ENCODE measurements at places on chromosomes 12 and 14. TPM values are rescaled to one million over a fixed set of nuclear protein-coding genes. Genes with fewer than 3 reads are reported as not detected.
A peak's percentile ranks its signal among the peaks of the same experiment; 100 is the strongest.

Gene AICDA
- 0.17 TPM for polyA plus RNA-seq

Gene KRT83
- not detected for polyA plus RNA-seq

Gene MIP
- 0.19 TPM for polyA plus RNA-seq

DNA sequence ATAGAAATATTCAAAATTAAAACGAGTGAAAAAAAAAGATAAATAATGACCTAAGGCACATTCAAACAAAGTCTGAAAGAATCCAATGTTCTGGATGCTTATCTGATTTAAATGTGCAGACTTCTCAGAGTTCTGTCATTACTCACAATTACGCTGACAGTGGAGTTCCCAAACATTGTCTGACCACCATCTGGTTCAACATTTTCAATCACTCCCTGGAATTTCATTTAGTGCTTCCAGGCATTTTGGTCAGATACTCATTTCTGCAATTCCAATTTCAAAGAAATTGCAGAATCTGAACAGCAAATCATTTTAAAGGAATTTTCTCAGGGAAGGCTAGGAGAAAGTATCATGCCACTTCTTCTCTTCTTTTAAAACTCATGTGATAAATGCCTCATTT is 398.2 kb upstream of the PDE3A start:
- DNase-seq = peak; percentile 60

GRCh38 chr14:32710231-32710671 is 228.4 kb upstream of the NPAS3 start:
- DNase-seq = peak; percentile 90

DNA sequence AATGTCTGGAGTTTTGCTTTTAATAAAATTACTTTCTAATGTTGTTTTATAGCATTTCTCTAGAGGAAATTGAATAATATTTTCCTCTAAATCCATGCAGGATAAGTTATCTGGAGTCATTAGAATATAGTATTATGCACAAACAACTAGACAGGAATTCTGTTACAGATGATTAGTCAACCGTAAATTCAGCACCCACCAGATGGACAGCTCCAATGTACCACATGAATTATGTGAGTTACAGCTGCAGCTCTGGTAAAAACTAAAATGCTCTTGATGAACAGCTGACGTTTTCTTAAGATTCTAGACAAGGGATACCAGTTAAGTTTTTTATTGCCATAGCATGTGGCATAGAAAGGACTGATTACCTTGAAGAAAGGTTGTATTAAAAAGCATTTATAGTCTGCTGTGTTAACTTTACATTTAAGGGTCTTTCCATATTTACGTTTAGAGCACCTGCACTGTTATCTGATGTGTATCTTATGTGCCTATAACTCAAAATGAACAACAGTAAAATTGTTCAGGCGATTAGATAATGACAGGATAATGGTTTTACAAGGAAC is 321.4 kb upstream of the LRFN5 start:
- peak; percentile 63 for DNase-seq

DNA sequence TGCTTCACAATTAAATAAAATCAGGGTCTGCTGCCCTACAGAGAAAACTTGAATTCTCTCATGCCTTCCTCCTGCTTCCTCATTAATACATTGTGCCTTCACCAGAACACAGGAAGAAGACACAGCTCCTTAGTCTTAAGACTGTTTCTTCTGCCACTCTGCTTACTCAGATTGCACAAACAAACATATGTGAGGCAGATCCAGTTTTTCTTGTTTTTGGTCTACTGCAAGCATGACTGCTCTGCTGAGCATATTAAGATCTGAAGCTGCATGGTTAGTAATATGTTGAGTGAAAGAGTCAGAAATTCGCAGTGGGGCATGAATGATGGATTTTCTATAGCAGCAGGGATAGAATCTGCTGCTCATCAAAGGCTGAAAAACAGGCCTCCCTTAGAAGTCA is 321.1 kb upstream of the STXBP6 start:
- no peak for DNase-seq

GRCh38 chr12:123049398-123050240 is 69.1 kb downstream of the ARL6IP4 start:
- DNase-seq = no peak

DNA sequence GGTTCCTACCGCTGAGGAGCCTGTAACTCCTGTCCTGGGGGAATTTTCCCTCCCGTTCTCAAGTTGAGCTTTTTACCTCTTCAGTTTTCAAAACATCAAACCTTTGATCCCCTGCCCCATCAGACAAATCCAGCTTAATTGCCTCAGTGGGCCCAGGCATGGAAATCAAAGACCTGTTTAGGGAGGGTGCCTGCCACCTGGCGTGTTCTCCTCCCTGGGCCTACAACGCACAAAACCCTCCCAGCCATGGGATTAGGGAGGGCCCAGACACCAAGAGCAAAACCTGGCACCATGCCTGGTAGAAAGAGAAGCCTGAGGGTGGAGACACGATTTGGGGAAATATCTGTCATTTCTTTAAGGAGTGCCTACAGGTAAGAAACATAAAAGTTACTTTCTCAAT is 672.9 kb downstream of the BCL11B start:
- peak; percentile 5 for DNase-seq

DNA sequence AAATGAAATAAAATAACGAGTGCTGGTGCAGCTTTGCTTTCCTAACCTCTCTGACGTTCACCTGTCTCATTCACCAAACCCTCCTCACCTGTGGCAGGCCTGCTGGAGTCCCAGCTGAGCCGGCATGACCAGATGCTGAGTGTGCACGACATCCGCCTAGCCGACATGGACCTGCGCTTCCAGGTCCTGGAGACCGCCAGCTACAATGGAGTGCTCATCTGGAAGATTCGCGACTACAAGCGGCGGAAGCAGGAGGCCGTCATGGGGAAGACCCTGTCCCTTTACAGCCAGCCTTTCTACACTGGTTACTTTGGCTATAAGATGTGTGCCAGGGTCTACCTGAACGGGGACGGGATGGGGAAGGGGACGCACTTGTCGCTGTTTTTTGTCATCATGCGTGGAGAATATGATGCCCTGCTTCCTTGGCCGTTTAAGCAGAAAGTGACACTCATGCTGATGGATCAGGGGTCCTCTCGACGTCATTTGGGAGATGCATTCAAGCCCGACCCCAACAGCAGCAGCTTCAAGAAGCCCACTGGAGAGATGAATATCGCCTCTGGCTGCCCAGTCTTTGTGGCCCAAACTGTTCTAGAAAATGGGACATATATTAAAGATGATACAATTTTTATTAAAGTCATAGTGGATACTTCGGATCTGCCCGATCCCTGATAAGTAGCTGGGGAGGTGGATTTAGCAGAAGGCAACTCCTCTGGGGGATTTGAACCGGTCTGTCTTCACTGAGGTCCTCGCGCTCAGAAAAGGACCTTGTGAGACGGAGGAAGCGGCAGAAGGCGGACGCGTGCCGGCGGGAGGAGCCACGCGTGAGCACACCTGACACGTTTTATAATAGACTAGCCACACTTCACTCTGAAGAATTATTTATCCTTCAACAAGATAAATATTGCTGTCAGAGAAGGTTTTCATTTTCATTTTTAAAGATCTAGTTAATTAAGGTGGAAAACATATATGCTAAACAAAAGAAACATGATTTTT is 17.1 kb upstream of the AMN start:
- no peak for DNase-seq

GRCh38 chr14:60657456-60658210 is 8.4 kb upstream of the SIX1 start:
- DNase-seq = no peak
